ENCODE measurements at places on chromosomes 1 and 21.
A peak's percentile ranks its signal among the peaks of the same experiment; 100 is the strongest.

GRCh38 chr21:35692311-35692710 is 368.0 kb downstream of the SETD4 start:
- H3K4me3 ChIP-seq: no peak overlapping the region
- DNase-seq: no peak
- no peak overlapping the region for H3K27ac ChIP-seq
- peaks cover 2% of the 10 kb centered on the region for H3K36me3 ChIP-seq

DNA sequence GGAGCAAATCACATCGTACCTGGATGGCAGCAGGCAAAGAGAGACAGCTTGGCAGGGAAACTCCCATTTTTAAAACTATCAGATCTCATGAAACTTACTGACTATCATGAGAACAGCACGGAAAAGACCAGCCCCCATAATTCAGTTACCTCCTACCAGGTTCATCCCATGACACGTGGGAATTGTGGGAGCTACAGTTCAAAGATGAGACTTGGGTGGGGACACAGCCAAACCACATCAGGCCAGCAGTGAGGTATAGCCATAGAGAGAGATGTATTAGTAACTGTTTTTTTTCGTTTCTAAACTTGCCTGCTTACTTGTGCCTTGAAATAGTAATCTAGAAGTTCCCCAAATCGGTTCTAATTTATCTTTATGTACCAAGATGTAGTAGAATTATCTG is 48.9 kb downstream of the AK4 start:
- DNase-seq: no peak
- no peaks in the 10 kb centered on the region for H3K4me1 ChIP-seq
- no peaks in the 10 kb centered on the region for H3K36me3 ChIP-seq
- no peak overlapping the region for H3K4me3 ChIP-seq
- no peak overlapping the region for H3K27ac ChIP-seq
- H3K27me3 ChIP-seq: peaks cover 36% of the 10 kb centered on the region

DNA sequence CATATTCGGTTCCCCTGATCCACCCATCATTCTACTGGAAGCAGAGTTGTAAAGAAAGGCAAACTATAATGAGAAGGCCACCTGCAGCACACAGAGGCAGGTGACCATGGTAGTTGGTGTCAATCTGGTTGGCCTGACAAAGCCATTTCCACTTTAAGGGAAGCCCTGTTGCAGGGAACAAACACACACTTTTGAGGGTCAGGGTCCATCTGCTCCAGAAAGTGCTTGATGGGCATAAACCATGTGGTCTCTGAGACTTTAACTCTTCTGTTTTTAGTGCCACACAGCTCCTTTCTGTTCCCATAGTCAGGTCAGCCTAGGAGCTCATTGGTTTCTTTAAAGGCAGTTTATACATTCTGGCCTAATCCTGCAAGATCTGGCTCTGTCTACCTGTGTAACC is 17.5 kb upstream of the BOLA1 start:
- no peak overlapping the region for H3K4me3 ChIP-seq
- H3K4me1 ChIP-seq: peaks cover 7% of the 10 kb centered on the region
- no peak for DNase-seq
- H3K27ac ChIP-seq: no peak overlapping the region
- no peaks in the 10 kb centered on the region for H3K27me3 ChIP-seq

- H3K36me3 ChIP-seq: no peaks in the 10 kb centered on the region
- no peak for DNase-seq
- no peak overlapping the region for H3K4me3 ChIP-seq
- H3K27me3 ChIP-seq: peaks cover 28% of the 10 kb centered on the region
These were observed 66.4 kb upstream of the GALNT2 start for GRCh38 chr1:230000493-230001184.

GRCh38 chr1:169630006-169630405 is at the start of gene SELP:
Gene SELP (minus strand): TSS chr1:169630124. CDS start chr1:169630074, 50 bp downstream.
- no peak for DNase-seq
- no peaks in the 10 kb centered on the region for H3K27me3 ChIP-seq
- H3K27ac ChIP-seq: no peak within 1 kb of the TSS
- no peaks in the 10 kb centered on the region for H3K36me3 ChIP-seq

DNA sequence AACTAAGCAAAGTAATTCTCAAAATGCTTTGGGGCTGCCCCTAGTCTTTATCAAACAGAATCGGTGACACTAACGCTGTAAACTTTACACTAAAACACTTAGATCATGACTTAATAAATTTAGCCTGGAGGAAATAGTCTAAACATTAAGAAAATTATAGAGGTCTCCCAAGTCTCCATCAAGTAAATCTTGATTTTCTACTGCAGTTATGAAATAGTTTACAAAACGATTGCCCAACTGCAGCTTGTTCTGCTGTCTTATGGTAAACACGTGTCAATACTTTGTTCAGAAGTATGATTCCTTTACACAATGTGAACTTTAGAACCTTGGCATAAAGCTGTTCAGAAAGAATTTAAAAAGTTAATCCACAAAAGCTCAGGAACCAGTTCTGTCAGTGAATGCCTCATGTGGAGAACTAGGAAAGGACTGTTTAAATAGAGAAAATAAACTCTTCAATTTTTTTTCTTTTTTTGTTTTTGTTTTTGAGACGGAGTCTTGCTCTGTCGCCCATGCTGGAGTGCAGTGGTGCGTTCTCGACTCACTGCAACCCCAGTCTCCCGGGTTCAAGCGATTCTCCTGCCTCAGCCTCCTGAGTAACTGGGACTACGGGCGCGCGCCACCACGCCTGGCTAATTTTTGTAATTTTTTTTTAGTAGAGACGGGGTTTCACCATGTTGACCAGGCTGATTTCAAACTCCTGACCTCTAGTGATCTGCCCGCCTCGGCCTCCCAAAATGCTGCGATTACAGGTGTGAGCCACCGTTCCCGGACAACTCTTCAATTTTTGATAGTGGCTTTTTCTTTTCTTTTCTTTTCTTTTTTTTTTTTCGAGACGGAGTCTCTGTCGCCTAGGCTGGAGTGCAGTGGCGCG is 1.6 kb downstream of the DDI2 start:
- H3K36me3 ChIP-seq: peaks cover 20% of the 10 kb centered on the region
- no peaks in the 10 kb centered on the region for H3K27me3 ChIP-seq
- peak overlapping the region; percentile 89 for H3K4me3 ChIP-seq
- H3K4me1 ChIP-seq: peaks cover 48% of the 10 kb centered on the region

- no peaks in the 10 kb centered on the region for H3K4me1 ChIP-seq
- H3K4me3 ChIP-seq: no peak overlapping the region
- H3K36me3 ChIP-seq: no peaks in the 10 kb centered on the region
- H3K27me3 ChIP-seq: no peaks in the 10 kb centered on the region
- DNase-seq: no peak
These were observed 121.4 kb downstream of the RNF220 start for GRCh38 chr1:44526295-44527073.

DNA sequence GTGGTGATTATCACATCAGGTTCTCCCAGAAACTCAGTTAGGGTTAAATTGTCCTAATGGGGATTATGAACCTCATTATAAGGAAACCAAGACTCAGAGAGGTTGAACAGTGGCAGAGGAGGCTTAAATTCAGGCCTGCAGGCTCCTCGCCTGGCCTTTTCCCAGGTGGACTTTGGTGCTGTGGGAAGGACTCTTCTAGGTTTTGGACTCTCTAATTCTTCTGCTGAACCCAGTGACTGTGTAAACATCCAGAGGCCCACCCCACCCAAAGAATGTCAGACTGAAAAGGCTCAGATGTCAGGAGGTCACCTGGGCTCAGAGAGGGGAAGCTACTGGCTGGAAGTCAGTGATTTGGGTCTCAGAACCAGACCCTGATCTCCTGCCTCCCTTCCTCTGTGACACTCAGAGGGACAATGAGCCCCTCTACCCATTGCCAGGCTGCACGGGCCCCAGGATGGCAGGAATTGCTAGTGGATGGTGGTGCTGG is 2.5 kb downstream of the ZNF362 start:
- H3K27me3 ChIP-seq: no peaks in the 10 kb centered on the region
- DNase-seq: no peak
- H3K27ac ChIP-seq: no peak overlapping the region
- H3K36me3 ChIP-seq: peaks cover 9% of the 10 kb centered on the region
- H3K4me1 ChIP-seq: peaks cover 58% of the 10 kb centered on the region
- H3K4me3 ChIP-seq: peak overlapping the region; percentile 98

- peak overlapping the region; percentile 51 for H3K27ac ChIP-seq
- H3K27me3 ChIP-seq: no peaks in the 10 kb centered on the region
- peaks cover 36% of the 10 kb centered on the region for H3K36me3 ChIP-seq
- no peak for DNase-seq
These were observed 9.6 kb downstream of the RBM15 start for GRCh38 chr1:110348771-110349170.

- no peaks in the 10 kb centered on the region for H3K36me3 ChIP-seq
- H3K27ac ChIP-seq: no peak overlapping the region
- H3K4me3 ChIP-seq: no peak overlapping the region
- DNase-seq: no peak
- H3K4me1 ChIP-seq: no peaks in the 10 kb centered on the region
These were observed 6.0 kb upstream of the MAP1LC3C start for GRCh38 chr1:242004751-242005495.

DNA sequence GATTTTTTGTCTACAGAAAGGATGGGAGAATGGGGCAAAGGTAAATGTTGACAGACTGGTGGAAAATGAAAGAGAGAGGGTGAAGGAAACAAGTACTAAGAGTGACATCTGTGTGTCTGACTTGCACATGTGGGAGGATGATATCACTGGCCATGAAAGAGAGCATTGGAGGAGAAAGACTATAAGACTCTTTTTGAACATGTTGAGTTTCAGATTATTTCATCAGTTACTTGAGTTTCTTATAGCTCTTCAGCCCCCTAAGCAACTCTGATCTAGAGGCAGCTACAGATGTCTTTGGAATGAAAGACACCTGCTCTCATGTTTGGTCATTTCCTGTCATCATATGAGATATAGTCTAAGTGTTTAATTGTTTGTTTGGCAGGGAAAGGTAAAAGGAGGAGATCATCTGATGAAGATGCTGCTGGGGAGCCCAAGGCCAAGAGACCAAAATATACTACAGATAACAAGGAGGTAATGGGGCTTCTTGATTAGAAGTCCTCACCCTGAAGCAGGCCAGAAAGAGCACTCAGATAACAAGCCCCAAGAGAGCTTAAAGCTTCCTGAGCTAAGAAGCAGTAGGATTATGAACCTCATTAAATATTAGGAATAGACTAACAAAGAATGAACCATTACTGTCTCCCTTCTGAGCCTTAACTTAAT is 4.5 kb downstream of the POLR3C start:
- H3K27ac ChIP-seq: peak overlapping the region; percentile 75
- H3K36me3 ChIP-seq: peaks cover 67% of the 10 kb centered on the region
- no peak for DNase-seq
- H3K27me3 ChIP-seq: no peaks in the 10 kb centered on the region

DNA sequence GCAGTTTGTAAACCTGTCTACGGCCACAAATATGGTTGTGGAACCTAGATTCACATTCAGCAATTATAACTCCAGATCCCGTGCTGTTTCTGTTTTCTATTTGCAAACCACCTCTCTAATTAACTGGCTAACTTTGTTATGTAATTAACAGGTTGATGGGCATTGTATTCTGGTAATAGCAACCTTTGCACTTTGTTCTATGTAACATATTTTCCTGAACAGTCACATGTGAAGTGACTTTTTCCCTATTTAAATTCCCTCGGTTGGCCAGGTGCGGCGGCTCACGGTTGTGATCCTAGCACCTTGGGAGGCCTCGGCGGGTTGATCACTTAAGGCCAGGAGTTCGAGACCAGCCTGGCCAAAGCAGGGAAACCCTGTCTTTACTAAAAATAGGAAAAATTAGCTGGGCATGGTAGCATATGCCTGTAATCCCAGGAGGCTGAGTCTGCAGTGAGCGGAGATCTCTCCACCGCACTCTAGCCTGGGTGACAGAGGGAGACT is 1.4 kb downstream of the ACADM start:
- no peak for DNase-seq
- H3K27ac ChIP-seq: no peak overlapping the region
- peaks cover 28% of the 10 kb centered on the region for H3K4me1 ChIP-seq
- H3K27me3 ChIP-seq: no peaks in the 10 kb centered on the region

DNA sequence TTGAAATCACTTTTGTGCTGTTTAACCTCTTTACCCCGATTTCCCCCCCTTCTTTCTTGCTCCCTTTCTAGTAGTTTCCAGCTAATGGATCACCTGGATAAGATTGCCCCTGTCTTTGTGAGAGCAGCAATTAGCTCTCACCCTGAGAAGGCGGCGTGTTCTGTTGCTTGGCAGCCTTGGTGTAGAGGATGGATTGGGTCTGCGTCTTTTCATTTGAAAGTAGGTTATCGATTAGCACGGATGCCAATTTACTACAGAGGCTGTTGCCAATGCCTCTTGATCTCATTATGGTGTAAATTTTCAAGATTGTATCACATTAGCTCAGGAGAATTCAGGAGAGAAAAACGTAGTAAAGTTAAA is 26.4 kb downstream of the KIF26B start:
- H3K27ac ChIP-seq: no peak overlapping the region
- H3K4me3 ChIP-seq: no peak overlapping the region
- DNase-seq: no peak

GRCh38 chr1:220884109-220884980 is 5.1 kb downstream of the HLX start:
- H3K27me3 ChIP-seq: peaks cover 92% of the 10 kb centered on the region
- peaks cover 19% of the 10 kb centered on the region for H3K4me1 ChIP-seq
- H3K36me3 ChIP-seq: peaks cover 9% of the 10 kb centered on the region

DNA sequence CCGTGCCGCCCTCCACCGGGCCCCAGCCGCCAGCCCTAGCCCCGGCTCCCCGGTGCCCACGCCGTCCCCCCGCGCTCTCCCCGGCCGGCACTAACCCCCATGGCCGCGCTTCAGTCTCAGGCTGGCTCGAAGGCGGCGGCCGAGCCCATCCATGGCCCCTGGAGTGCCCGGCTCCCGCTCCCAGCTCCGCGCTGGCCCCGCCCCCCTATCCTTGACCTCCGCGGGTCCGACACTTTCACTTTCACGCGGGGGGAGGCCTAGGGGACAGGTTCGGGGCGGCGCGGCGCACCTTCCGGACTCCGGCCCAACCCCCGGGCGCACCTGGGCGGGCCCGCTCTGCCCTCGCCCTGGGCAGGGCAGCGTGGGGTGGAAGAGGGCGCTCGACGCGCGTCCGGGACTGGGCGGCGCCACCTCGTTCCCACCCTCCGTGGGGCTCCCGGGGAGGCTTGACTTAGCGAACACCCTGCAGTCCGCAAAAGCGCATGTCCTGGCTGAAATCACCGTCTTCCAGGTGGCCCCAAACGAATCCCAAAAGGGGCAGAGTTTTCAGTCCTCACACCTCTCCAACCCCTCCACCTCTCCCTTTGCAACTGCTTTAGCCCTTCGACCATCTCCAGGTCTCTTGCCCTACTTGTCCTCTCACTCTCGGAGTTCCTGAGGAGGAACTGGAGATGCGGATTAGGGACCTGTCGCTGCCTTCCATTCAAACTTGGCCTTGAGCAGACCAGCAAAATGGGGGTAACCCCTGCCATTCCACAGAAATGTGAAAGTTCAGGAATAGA is 3.9 kb upstream of the DENND2D start:
- peak overlapping the region; percentile 76 for H3K27ac ChIP-seq
- peak; percentile 62 for DNase-seq
- H3K36me3 ChIP-seq: peaks cover 24% of the 10 kb centered on the region
- H3K4me3 ChIP-seq: peak overlapping the region; percentile 99
- H3K27me3 ChIP-seq: no peaks in the 10 kb centered on the region

DNA sequence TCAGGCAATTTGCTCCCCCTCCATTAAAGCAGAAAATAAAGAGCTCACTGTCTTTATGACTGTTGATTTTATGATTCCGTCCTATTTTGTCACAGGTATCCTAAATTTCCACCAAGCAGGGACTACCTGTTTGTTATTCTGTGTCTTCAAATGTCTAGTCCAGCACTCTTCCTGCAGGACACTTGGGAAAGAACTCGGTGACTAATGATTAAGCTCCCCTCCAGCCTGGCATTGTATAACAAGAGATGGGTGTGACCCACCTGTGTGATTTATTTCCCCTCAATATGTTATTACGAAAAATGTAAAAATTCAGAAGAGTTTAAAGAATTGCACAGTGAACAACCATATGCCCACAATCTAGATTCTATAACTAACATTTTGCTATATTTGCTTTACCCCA is 42.9 kb upstream of the LRRN2 start:
- no peak for DNase-seq
- H3K27me3 ChIP-seq: peaks cover 68% of the 10 kb centered on the region
- no peak overlapping the region for H3K4me3 ChIP-seq
- no peaks in the 10 kb centered on the region for H3K4me1 ChIP-seq
